ENCODE measurements at places on chromosomes 5 and 9.
A peak's percentile ranks its signal among the peaks of the same experiment; 100 is the strongest.

- DNase-seq: no peak
These were observed 1.4 kb downstream of the MLLT3 start for GRCh38 chr9:20620650-20621470.

GRCh38 chr5:160089531-160089930 is 29.7 kb downstream of the PWWP2A start:
- DNase-seq: no peak

- no peak for DNase-seq
These were observed 109.9 kb upstream of the SLC30A5 start for GRCh38 chr5:68983959-68984358.

DNA sequence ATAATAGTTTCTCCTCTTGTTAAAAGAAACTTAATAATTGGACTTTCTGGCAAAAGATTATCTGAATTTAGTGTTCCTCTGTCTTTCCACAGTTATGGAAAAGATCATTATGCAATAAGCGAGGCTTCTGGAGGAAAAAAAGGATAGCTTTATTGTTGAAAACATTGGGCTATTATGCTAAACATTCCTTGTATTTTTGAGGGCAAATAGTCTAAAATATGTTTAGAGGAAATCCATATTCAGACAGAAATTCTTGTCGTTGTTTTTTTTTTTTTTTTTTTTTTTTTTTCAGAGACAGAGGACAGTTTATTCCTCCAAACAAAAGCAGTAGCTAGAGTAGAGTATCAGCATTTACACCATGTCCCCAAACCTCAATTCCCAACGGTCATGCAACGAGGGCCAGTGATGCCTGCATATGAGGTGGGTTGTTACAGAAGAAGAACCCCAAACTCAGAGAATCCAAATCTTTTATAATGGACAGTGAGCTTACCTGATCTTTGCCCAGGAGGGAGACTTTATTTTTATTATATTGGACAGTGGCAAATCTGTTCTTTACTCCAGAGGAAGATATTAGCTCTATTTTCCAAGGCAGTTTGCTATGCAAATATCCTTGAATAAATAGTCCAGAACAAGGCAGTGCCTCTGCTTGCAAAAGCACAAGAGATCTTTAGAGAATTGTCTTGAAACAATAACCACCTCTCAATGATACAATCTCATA is 48.4 kb upstream of the CDK5RAP2 start:
- no peak for DNase-seq

DNA sequence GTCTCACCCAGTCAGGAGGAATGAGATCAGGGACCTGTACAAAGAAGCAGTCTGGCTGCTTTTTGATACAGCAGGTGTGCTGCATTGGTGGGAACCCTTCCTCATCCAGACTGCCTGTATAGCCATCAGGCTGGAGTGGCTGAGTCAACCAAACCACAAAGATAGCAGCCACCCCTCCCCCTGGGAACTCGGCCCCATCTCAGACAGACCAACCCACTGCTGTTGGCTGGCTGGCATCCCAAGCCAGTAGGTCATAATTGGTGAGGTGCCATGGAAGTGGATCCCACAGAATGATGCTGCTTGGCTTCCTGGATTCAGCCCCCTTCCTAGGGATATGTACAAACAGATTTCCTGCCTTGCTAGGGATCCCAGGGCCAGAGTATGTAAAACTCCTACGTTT is 60.9 kb downstream of the YTHDC2 start:
- peak; percentile 94 for DNase-seq

GRCh38 chr5:138654281-138654867 is 79.2 kb upstream of the HSPA9 start:
- DNase-seq: peak; percentile 60

- no peak for DNase-seq
These were observed at the start of gene SPATA31E1 for GRCh38 chr9:87882627-87883026. Gene SPATA31E1 (plus strand): TSS chr9:87882877. CDS start chr9:87882892, 15 bp downstream.
